Activated CD4-positive, CD25-positive, alpha-beta regulatory T cell (primary cell): ENCODE measurements at places on chromosomes 3 and 15.
A peak's percentile ranks its signal among the peaks of the same experiment; 100 is the strongest.

GRCh38 chr3:156298014-156298413, 177.6 kb downstream of the KCNAB1 start:
- DNase-seq, result no peak

DNA sequence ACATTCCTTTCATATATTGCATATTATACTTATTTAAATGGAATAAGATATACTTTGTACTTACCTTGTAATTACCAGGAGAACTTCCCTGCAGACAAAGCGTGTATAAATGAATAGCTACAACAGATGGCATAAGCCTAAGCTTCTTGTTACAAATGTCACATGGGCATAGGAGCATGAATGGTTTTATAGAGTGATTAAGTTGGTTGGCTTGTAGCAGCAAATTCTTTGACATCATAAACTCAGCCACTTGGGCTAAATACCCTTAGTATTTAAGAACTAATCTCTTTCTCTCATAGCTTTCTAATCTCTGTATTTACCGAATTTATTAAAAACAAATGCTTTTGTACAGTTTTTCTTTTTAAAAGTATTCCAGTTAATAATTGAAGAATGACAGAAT, at the start of gene UBAP1L:
TSS of gene UBAP1L (minus strand) at position 115 of the 400 bp plus-strand sequence. CDS start 8,985 bp downstream, outside the sequence.
- no peak for DNase-seq

- no peak for DNase-seq
Observed at GRCh38 chr3:33904730-33905129, 106.3 kb downstream of the PDCD6IP start.

- DNase-seq, result no peak
Observed at GRCh38 chr3:52216585-52217408, 8.6 kb downstream of the TLR9 start.

GRCh38 chr3:111667621-111668239, 72.6 kb upstream of the ZBED2 start:
- DNase-seq, result peak; percentile 24

DNA sequence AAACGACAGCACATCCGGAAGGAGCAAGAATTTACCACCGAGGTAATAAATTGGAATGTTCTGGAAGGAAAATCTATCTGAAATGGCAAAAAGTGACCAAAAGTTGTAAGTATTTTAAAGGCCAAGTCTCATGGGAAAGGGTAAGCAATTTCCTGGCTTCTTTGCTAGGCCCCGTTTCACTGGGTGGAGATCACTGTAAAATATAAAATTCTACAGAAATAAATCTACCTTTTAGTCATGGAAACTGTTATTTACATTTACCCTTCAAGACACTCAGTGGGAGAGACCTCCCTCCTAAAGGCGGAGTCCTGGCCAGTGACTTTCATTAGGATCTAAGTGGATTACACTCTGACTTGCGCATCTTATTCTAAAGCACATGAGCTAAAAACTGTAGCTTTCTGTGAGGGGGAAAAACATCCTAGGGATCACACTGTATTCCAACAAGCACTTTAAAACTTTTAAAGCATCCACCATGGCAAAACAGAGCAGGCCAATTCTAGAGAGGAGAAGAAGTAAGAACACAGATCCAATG, 28.8 kb downstream of the LYZL4 start:
- DNase-seq, result no peak

- no peak for DNase-seq
Observed at GRCh38 chr3:152197937-152198336, 70.8 kb upstream of the MBNL1 start.

DNA sequence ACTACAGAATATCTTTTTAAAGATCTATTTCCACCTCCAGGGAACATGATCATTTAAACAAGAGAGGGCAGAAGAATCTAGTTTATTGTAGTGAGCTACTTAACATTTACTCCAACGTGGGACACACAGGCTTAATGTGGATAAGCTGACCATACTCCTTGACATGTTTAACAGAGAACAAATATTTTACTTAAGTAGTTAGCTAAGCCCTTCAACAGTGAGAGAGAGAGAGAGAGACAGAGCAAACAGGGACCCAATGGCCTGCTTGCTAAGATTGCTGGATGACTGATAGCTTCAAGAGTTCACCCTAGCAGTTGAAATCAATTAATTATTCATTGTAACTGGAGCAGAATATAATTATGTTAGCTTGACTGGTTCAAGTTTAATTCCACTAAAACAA, 158.6 kb downstream of the ADAM10 start:
- no peak for DNase-seq

DNA sequence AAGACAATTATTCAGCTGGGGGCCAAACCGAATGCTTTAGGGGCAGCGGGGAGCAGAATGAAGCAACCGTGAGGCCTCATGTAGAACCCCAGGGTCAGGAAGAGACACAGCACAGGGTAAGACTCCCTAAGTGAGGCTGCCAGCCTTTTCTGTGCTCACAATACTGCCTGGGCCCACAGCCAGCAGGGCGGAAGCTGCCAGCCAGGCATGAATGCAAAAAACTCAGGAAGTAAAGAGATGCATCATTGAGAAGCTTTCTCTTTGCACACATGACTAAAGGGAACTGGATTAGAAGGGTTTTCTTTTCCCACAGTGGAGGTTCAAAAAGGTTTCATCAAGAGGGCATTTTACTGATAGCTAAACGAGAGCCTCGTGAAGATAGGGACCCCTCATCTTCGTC, 33.3 kb downstream of the CA12 start:
- no peak for DNase-seq

GRCh38 chr15:35986191-35986721, 440.3 kb upstream of the DPH6 start:
- no peak for DNase-seq

DNA sequence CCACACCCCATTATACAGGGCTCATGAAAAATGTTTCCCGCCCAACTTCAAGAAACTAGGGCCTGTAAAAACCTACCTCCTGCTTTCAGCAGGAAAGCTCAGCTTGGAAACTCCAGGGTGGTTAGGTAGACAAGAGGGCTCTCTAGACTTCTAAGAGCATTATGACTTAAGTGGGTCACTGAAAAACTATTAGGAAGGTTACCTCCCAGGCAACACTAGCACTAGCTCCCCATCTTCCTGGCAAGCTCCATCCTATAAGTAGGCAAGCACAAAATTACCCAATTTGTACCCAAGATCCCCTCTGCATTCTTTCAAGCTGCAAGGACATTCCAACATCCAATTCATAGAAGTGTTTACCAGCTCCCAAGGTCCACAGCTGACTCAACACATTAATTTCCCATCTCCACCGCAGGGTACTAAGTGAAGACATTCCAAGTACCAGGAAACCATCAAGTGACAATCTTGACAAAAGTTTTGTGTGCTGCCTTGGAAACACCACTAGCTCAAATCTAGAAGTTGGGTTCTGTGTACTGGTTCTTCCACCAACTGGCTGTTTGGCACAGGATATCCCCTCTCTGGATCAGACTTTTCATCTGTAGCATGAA, 46.9 kb downstream of the WNT5A start:
- DNase-seq, result no peak

DNA sequence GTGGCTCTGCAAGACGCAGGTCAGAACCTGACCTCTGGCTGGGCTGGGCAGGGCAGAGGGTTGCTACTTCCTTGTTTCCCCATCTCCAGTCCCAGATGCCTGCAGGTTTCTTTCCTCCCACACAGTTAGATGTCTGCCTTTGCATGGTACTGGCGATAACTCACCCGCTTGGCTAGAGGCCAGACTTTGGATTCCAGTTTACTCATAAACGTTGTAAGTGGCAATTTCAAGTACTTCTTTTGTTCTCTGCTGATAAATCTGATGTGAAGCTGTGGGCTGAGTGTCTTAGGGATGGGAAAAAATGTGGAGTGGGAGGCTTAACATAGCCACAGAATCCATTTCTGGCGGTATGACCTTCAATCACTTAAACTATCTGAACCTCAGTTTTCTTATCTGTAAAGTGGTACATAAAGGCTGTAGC, 194.2 kb downstream of the EBLN2 start:
- no peak for DNase-seq

GRCh38 chr15:68739390-68740080, 81.2 kb downstream of the ANP32A start:
- no peak for DNase-seq

DNA sequence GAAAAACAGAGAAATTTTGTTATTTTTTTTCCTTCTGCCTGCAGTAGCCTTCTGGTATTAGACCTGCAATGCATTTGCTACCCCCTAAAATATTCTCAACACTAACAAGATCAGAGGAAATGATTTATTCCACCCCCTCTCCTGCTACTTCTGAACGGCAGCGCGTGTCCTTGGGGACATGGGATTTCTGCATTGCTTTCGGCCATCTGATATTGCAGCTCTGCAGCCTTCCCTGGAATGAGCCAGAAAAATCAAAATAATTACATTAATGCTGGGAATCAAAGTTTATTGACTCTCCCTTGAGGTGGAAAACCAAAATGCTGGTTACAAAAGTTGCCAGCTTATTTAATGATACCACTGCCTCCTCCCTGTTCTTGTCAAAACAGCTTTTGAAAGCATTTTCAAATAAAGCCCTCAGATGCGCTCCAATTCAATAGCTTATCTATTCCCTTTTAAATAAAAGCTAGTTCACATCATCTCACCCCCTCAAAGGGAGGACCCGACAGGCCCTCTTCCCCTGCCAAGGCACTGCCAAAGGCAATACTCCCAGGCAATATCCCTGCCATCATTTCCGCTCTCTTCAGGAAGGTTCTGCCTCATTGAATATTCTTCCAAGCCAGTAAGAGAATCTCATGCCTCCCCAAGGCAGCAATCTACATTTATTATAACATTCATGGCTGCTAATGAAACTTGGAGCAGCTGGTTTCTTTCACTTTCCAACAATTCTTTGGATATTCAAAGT, 96.6 kb downstream of the FHIT start:
- DNase-seq, result no peak

- DNase-seq, result no peak
Observed at GRCh38 chr3:181582619-181583018, 129.1 kb upstream of the SOX2 start.

GRCh38 chr3:127228866-127229265, 35.9 kb downstream of the PRR23E start:
- no peak for DNase-seq

DNA sequence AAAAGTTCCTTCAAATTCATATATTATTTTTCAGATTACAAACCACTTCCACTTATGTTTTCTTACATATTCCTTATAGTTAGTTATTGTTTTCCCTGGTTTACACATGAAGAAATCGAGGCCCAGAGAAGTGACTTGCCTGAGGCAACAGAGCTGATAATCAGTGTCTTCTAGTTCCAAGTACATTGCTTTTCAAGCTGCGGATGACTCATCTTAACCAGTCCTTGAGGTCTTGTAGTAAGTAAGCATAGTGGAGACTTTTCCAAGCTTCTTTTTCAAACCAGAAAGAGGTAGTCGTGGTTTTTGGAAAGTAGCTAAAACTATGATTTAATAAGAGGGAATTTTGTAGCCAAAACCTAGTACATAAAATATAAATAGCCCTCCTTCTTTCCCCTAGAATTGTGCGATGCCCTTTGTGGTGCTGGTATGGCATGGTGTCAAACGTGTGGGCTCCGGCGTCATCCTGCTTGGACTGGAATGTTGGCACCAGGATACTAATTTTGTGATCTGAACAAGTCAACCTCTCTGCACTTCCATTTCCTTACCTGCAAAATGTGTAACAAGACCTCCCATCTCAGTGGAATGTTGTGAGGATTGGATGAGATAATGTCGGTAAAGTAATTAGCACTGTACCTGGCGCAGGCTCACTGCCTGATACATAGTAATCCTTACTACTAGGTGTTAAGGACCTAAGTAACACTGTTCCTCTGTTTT, 19.0 kb upstream of the DLG1 start:
- DNase-seq, result no peak

DNA sequence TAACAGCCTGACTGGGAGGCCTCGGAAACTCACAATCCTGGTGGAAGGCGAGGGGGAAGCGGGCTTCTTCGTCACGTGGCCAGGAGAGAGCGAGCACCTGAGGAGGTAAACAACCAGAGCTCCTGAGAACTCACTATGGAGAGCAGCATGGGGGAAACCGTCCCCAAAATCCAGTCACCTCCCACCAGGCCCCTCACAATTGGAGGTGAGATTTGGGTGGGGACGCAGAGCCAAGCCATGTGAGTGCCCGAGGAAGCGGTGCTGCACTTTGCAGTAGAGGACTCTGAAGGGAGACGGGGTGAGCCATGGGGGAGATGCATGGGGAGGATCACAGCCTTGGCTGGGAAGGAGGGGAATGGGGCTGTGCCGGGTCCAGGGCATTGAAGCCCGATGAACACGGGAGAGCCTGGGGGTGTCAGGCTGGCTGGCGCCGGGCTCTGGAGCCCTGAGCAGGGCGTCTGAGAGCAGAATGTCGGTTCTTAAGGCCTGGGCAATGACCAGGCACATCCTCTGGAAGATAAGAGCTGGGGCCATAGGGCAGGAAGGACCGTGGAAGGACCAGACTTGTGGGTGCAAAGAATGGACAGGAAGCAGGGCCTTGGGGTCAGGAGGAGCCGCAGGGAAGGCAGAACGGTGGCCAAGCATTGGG, 117.7 kb downstream of the GABRG3 start:
- no peak for DNase-seq

DNA sequence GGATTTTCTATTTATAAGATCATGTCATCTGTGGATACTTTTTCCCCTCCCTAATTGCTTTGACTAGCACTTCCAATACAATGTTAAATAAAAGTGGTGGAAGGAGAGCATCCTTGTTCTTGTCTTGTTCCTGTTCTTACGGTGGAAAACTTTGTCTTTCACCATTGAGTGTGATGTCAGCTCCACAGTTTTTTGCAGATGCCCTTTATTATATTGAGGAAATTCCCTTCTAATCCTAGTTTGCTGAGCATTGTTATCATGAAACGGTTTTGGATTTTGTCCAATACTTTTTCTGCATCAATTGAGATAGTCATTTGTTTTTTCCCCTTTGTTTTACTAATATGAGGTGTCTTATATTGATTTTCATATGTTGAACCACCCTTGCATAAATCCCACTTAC, 19.9 kb upstream of the IL20RB start:
- no peak for DNase-seq

GRCh38 chr3:184366619-184367289, 5.2 kb downstream of the POLR2H start:
- no peak for DNase-seq

GRCh38 chr15:42084465-42085235, 9.7 kb downstream of the PLA2G4D start:
- no peak for DNase-seq

DNA sequence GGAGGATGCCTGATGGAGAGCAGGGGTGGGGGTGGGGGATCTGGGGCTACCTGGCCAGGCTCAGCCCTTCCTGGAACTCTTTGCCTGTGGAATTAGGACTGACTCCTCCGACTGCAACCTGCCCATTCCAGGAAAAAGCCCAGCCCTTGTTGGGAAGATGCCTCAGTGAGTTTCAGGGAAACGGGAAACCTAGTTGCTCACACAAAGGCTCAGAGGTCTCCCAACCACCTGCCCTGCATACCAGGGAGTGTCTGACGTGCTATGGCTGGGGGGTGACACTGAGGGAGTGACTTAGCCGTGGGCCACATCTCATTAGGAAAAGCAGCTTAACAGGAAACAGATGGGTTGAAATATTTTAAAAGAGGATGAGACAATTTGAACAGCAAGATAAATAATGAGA, 27.9 kb downstream of the CYP8B1 start:
- DNase-seq, result no peak

- DNase-seq, result peak; percentile 64
Observed at GRCh38 chr15:101014921-101015841, 96.0 kb downstream of the LRRK1 start.

- no peak for DNase-seq
Observed at GRCh38 chr3:24829011-24829581, 334.4 kb upstream of the THRB start.
